Kidney capillary endothelial cell (primary cell): ENCODE measurements at places on chromosomes 3 and 15.

- DNase-seq, result no peak
Measured at GRCh38 chr3:100516838-100517237, 24.4 kb downstream of the TMEM45A start.

- no peak for DNase-seq
Measured at GRCh38 chr15:34987609-34988026, 469 bp downstream of the ZNF770 start.

DNA sequence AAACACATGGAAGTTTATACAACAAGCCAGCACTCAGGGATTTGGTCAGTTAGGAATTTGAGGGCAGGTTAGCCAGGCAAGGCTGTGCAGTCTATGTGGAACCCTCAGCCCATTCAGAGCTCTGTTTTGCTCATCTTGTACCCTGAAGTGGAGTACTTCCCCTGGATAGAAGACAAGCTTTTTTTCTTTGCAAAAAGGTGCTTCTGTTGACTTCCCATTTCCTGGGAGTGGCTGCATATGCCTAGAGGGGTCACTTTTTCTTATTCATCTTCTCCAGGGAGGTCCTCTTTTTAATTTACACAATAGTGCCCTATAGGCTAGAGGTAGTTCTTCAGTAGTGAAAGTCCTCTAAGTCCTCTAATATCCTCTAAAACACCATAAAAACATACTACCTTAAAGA lies 225.0 kb upstream of the P2RY1 start:
- no peak for DNase-seq

DNA sequence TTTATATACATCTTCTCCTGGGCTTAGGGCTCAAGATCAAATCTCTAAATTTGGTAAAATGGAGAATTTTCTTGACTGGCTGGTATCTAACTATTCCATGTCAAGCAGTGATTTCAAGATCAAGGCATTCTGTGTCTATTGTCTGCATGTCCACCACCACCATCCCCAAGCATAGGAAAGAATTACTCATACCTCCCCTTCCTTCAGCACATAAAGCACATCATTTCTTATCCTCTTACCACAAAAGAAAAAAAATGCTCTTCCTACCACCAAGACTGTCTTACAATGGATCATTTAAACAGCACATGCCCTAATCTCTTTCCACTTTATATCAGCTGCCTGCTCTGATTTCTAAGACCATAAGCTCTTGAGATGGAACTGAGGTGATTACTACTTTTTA lies 470.5 kb upstream of the THBS1 start:
- DNase-seq, result peak; percentile 82

- no peak for DNase-seq
Measured at GRCh38 chr15:99590913-99591646, 25.3 kb downstream of the MEF2A start.

- no peak for DNase-seq
Measured at GRCh38 chr3:16398648-16399047, 114.9 kb downstream of the RFTN1 start.

- no peak for DNase-seq
Measured at GRCh38 chr15:42742149-42742548, 5.2 kb upstream of the CDAN1 start.
